ENCODE measurements at places on chromosomes 12 and 14.

DNA sequence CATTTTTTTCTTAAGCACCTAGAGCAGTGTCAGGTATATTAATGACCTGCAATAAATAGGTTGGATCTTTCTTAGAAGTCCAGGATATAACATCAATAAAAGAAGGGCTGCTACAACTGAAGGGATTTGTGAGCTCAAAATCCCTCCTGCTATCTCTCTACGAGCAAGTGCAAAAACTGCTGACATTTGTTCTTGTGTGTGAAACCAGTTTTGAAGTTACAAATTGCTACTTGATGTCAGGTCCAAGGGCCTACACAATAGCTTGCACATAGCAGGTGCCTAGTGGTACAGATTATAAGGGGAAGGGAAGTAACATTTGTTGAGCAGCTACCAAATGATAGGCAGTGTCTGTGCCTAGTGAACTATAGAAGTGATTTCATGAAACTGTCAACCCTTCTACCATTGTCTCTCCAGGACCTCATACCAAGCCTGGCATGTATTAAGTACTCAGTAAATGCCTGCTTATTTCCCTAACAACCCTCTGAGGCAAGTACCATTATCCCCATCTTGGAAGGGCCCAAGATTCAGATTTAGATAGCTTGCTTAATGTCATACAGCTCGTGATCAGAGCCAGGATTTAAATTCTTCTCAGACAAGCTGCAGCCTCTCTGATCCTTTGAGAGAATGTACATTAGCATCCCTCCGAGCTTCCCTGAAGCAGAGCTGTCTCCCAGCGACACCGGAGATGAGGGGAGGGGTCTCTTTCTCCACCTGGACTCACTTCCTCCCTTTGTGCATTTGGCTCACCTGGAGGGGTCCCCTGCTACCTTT, 300.3 kb downstream of the ZFP36L1 start:
- no peak for DNase-seq

GRCh38 chr14:56590535-56590960, 10.9 kb downstream of the TMEM260 start:
- peak; percentile 33 for DNase-seq

- no peak for DNase-seq
Measured at GRCh38 chr12:52183971-52184370, 7.8 kb downstream of the KRT80 start.

DNA sequence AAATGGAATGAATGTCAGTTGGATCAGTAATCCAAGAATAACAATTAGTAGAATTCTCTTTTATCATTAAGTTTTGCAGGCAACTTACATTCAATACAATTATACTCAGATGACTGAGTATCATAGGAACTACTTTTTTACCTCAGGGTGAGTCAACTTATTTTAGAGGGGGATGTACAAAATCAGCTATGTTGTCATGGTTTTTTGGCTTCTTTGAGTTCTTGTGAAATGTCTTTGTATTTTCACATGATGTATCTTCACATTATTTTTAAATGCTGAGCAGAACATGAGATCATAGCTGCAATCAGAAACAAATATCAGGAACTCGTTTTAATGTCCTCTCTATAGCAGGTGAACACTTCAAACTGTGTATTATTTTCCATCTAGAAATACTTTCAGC, 65.3 kb upstream of the PTPRR start:
- DNase-seq, result peak; percentile 7

- DNase-seq, result no peak
Measured at GRCh38 chr12:55673638-55674037, 34.1 kb downstream of the ITGA7 start.

GRCh38 chr14:93160353-93160801, 24.3 kb downstream of the MOAP1 start:
- DNase-seq, result peak; percentile 7

GRCh38 chr12:119011231-119011630, 29.9 kb downstream of the SRRM4 start:
- DNase-seq, result no peak

DNA sequence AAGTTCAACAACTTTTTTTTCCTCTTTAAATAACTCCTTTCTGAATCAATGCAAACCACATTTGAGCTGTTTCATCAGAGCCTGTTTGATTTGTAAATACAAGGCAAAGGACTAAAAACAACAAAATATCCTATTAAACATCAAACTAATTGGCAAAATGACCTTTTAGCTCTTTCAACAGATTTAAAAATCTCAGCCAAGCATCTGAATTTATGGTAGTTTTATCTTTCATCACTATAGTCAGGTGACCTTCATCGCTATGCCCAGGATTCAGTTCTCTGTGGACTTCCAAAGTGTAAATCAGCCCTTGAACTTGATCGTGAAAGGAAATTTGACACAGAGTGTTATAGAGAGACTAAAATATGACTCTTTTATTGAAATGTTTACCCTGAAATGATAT, 1554.5 kb upstream of the FLRT2 start:
- peak; percentile 48 for DNase-seq

- no peak for DNase-seq
Measured at GRCh38 chr12:131187602-131188001, 233.9 kb downstream of the ADGRD1 start.

DNA sequence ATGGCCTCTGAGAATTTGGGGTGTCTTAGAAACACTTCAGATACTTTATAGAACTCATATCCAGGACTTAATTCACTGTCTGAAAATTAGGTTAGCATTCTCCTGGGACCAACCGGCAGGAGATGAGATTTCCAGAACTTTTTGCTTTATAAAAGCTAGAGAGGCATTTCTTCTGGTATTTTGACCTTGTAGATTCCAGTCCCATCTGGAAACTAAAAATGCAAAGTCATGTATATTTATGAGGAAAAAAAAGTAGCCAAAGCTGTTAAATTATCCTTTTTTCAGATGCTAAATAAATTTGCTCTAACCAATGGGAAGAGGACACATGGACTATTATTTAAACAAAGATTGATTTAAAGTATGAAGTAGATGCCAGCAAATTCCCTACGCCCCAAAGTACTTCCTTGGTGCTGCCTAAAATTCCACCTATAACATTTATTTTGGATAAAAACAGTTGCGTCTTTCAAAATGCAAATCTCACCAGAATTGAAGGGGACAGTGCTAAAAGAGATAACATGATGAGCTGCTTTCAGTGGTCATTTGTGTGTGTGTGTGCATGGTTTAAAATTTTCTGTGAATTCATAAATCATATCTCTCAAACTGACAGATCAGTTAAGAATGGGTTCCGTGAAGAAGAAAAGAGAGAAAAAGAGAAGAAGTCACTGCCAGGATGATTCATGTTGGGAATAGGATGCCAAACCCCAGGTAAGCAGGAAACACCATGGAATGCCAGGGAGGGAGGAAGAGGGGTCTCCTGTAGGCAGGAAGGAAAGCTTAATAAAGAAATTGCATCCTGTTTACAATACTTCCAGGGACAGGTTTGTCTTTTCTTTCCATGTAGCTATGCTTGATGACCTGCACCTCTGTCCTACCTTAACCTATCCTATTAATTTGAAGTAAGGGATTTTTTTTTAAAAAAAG, 97.7 kb upstream of the RGS6 start:
- DNase-seq, result no peak

DNA sequence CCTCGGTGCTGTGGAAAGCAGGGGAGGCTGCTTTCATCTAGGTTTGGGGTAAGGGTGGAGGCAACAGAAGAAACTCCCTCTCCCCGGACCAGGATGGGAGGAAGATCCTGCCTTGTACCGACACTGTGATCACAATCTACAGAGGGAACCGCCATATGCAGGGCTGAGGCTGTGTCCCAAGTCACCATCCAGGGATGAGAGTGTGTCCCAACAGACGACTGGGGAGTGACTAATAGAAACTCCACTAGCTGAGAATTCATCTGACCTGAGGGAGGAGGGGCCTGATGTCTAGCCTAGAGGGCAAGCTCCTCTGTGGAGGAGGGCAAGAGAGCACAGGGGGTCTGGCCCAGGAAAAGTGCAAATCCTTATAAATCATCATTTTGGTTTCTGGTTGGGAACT, 172.4 kb downstream of the CALM1 start:
- DNase-seq, result no peak

GRCh38 chr14:24425704-24426103, 3.8 kb downstream of the CBLN3 start:
- DNase-seq, result peak; percentile 94

- DNase-seq, result no peak
Measured at GRCh38 chr14:82636426-82636825, 1102.8 kb upstream of the SEL1L start.

- no peak for DNase-seq
Measured at GRCh38 chr12:111440631-111441030, 34.9 kb downstream of the SH2B3 start.

- no peak for DNase-seq
Measured at GRCh38 chr14:71985538-71986189, 53.4 kb downstream of the RGS6 start.

- no peak for DNase-seq
Measured at GRCh38 chr12:92473564-92473963, 229.2 kb upstream of the PLEKHG7 start.
